ENCODE measurements at places on chromosomes 16 and 17.

DNA sequence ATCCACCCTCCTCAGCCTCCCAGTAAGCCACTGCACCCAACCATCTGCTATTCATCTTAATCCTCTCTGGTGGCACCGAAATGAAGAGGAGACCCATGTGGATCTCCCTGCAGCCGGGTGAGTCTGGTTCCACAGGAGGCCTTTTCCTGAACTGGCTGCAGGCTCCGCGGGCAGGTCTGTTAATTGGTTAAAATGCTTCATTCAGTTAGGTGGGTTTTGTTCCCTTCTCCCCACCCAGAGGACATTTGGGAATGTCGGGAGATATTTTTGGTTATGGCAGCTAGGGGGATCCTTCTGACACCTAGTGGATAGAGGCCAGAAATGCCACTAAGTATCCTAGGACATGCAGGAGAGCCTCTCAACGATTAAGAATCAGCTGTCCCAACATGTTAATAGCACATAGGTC is 16.7 kb downstream of the C16orf54 start:
- peak; percentile 35 for DNase-seq

GRCh38 chr17:79531191-79532095 is 79.4 kb downstream of the RBFOX3 start:
- DNase-seq = no peak

GRCh38 chr16:19269098-19269497 is 16.4 kb upstream of the CLEC19A start:
- no peak for DNase-seq

- no peak for DNase-seq
Observed at GRCh38 chr17:17071531-17072360, 29.5 kb downstream of the MPRIP start.

GRCh38 chr17:3535253-3535995 is 22.2 kb downstream of the TRPV3 start:
- DNase-seq = peak; percentile 79
